ENCODE measurements at places on chromosomes 6 and 20.

- DNase-seq, result no peak
Observed at GRCh38 chr6:90126839-90127238, 169.8 kb downstream of the BACH2 start.

- peak; percentile 40 for DNase-seq
Observed at GRCh38 chr6:710601-711571, 17.9 kb upstream of the EXOC2 start.

GRCh38 chr6:101578306-101578705 is 184.8 kb downstream of the GRIK2 start:
- DNase-seq, result no peak

DNA sequence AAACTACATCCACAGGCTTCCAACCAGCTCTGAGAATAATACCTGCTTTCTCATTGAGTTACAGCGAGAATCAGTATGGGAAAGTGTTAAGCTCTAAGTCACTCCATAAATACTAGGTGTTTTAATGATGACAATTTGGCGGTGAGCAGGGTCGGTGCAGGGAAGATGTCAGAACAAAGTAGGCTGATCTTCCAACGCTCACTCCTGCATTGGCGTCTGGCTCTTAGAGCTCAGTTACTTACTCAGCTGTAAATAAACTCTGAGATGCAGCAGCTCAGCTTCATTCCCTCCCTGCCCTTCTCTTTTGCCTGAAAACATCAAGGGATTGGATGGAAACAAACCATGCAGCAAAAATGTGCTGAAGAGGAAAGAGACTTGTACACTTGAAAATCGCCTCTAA is 102.5 kb upstream of the SPACA1 start:
- DNase-seq, result no peak

DNA sequence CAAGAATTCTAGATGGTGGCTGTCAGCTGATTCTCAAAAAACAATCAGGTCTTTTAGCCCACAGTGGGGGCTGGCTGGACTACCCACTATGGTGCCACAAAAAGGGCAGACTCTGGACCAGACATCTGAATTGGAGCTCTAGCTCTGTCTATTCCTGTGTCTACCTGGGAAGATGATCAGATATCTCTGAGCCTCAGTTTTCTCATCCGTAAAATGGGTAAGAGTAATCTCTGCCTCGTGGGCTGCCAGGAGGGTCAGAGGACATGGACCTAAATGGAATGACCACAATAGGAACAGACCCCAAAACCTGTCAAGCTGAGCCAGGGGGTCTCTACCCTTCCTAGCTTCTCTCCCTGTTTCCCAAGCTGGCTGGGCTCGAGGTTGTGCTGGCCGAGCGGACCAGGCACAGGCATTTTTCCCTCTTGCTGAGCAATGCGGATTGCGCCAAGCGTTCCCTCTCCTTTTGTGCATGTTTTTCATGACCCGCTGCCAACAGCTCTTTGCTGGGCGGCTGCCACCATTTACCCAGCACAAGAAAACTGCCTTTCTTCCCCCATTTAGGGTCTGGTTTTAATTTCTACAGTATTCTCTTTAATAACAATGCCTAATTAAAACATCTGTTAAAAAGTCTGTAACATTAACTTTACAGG is 74.7 kb upstream of the MAFB start:
- DNase-seq, result no peak

DNA sequence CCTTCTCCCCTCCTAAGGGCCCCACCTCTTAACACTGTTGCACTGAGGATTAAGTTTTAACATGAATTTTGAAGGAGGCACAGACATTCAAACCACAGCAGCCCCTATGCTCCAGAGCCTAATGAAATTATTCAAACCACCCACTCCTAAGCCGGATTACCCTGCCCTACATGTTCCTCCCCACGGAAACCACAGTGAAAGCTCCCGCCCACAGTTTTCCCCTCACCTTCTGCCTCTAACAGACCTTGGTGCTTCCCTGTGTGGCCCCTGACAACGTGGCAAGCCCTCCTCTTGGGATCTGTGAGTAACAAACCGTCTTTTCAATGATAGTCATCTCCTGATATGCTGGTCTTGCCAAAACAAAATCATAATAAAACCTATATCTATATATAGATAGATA is 74.8 kb downstream of the RIN2 start:
- DNase-seq, result no peak

DNA sequence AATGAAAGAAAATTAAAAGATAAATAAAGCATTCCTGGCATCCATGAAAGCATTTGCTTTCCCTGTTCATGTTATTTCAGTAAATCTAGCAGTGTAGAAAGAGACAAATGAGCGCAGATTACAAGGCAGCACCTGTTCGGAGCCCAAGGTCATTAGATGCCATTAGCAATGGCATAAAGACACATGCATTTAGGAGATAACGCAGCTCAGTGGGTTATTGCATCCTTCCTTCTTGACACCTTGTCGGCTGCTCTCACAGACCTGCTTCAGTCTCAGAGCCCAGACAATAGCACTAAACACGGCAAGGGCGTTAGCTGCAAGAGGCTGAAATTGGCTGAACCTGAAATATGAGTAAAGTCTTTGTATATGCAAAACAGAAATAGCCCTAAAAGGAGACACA is 140.3 kb downstream of the ATXN1 start:
- no peak for DNase-seq
